Right renal cortex interstitium (tissue), 3 donors: ENCODE measurements at places on chromosomes 7 and 10. TPM values are rescaled to one million over a fixed set of nuclear protein-coding genes. Genes with fewer than 3 reads are reported as not detected.

- no peak for DNase-seq
Measured at GRCh38 chr10:69495666-69496065, 44.4 kb downstream of the TSPAN15 start.

DNA sequence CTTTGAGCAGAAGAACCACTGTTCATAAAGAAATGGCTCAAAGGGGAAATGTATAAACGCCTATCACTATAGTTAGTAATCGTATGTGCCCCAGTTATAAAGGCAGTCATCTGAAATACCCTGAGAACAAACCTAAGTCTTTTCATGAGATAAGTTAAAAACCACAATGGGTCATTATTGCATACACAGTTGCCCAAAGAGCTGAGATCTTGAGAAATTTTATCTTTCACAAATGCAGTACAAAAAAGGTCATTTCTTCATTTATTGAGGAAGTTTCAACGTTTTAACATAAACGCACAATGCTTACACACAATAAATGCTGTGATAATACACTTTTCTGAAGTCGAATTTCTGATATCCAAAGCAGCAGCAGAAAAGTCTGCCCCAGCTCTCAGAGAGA, 114.4 kb downstream of the MICU1 start:
- DNase-seq: no peak

- no peak for DNase-seq
Measured at GRCh38 chr10:129742742-129743550, 221.1 kb downstream of the EBF3 start.

DNA sequence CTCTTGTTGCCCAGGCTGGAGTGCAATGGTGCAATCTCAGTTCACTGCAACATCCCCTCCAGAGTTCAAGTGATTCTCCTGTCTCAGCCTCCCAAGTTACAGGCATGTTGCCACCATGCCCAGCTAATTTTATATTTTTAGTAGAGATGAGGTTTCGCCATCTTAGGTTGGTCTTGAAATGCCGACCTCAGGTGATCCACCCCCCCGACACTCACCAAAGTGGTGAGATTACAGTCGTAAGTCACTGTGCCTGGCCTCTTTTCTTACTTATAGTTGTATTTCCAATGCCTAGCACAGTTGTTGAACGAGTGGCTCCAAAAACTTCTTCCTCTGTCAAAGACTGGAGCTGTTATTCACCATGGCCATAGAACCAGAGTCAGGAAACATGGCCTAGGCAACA, 6.7 kb downstream of the RNF216 start:
- no peak for DNase-seq

Gene RAB19
- polyA plus RNA-seq: 2.4 TPM

Gene NUPR2
- 1.6 TPM for polyA plus RNA-seq
